ENCODE measurements at places on chromosomes 6 and 20.

- DNase-seq, result peak; percentile 61
Observed at GRCh38 chr20:21229163-21229562, 74.0 kb upstream of the XRN2 start.

DNA sequence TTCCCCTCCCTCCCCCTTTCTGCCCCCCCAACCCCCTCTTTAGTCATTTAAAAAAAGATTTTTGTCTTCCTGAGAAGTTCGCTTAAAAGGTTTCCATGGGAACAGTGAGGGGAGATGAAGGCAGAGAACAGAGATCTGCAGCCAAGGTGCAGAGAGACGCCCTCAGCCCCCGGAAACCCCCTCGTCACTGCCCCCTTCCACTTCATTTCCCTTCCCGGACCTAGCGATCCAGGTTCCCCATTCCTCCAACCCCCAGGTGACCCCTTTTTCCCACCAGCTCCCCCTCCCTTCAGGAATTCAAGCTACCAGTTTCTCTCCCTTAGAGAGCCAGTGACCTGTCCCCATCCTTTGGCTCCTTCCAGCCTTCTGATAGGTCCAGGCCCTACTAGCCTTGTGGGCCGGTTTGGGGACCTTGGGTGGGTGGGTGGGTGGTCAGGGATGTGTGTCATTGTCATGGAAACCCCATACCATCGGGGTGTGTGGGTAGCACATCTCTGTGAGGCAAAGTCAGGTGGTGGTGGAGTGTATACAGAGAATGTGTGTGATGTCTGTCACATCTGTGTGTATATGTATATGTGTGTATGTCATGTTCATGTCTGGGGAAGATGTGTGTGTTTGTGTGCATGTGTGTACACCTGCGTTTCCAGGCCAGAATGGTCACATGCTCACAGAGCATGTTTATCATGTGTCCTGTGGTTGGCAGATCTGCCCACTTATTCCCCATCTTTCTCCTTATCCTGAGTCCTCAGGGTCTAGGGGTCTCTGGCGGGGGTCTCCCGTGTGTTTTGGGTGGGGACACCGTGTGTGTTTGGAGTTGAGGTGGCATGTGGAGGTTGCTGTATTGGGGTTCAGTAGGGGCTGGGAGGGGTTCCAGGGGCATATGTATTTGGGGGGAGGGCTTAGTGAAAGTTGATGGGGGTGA, 7.0 kb downstream of the SYNGAP1 start:
- DNase-seq, result no peak

- DNase-seq, result peak; percentile 99
Observed at GRCh38 chr6:16337295-16337975, 99.0 kb downstream of the GMPR start.

- no peak for DNase-seq
Observed at GRCh38 chr20:50559856-50560638, 49.9 kb downstream of the PTPN1 start.

- no peak for DNase-seq
Observed at GRCh38 chr6:128246472-128247260, 273.7 kb downstream of the PTPRK start.

DNA sequence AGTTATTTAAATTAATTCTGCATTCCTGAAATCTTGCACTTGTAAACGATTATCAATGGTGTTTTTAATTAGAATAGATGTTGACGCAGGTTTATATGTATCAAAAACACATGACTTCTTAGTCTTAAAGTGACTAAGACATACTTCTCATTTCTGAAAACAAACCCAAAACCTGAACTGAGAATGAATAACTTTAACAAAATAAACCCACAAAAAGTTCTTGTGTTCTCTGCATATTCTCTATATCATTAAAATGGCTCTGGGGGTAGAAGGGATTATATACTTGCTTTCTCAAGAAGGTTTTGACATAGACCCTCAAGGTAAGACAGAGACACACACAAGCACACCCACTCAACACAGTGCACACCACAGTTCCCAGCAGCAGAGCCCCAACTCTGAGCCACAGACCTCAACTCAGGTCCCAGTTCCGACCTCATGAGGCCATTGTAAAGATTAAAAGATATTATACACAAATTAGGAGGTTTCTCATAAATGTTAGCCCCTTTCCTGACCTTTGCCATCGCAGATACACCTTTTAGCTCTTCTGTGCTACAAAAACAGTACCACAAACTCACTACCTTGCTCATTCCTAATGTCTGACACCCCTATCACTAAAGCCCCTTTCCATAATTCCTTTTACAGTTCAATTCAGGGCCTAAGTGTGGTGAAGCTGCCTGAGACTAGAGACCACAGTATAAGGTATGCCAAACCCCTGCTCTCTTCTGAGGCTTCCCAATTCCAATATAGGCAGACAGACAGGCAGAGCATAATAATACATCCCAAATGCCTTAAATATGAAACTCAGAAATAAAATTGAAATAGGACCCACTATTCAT, 267.8 kb downstream of the PTPRK start:
- DNase-seq, result no peak

DNA sequence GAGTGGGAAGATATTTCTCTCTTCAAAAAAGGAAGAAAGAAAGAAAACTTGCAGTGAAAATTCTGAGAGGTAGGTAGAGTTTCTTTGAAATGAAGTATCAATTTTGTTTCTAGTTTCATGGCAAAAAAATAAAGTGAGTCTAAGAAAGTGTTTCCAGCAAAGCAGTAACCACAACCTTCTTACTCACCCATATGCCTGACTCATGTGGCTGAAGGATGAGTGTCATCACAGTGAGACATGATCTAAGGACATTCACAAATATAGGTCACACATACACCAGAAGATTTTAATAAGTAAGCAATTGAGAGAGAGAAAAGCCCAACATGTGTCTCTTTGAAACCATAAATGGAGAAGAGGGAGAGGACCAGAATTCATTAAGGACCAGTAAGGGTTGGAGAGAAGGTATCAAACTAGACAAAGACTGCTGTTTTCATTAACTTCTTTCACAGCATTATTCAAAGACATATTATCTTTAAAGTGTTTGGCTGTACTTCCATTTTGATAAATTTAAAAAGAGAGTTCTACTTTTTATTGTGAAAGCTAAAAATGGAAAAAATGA, 169.5 kb downstream of the FRK start:
- peak; percentile 91 for DNase-seq
